ENCODE measurements at places on chromosomes 13 and 19.
A peak's percentile ranks its signal among the peaks of the same experiment; 100 is the strongest.

DNA sequence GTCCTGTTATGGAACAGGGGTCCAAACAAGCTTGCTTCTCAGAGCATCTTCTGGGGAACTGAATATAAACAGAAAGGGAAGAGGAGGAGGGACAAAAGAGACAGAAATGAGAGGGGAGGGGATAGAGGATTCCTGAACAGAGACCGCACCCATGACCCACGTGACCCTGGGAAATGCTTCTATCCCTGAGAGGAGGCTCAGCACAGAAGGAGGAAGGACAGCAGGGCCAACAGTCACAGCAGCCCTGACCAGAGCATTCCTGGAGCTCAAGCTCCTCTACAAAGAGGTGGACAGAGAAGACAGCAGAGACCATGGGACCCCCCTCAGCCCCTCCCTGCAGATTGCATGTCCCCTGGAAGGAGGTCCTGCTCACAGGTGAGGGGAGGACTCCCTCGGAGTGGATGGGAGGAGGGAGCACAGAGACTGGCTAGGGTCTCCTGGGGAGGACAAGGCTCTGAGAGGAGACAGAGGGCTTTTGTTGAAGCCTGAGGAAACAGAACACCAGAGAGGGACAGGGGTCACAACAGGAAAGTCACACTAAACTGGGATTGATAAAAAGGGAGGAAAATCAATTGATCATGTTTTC is at the start of gene CEACAM6:
CEACAM6 (plus strand) TSS at position 203 of the 586 bp plus-strand sequence; CDS start at position 312, 109 bp downstream.
- DNase-seq = no peak

DNA sequence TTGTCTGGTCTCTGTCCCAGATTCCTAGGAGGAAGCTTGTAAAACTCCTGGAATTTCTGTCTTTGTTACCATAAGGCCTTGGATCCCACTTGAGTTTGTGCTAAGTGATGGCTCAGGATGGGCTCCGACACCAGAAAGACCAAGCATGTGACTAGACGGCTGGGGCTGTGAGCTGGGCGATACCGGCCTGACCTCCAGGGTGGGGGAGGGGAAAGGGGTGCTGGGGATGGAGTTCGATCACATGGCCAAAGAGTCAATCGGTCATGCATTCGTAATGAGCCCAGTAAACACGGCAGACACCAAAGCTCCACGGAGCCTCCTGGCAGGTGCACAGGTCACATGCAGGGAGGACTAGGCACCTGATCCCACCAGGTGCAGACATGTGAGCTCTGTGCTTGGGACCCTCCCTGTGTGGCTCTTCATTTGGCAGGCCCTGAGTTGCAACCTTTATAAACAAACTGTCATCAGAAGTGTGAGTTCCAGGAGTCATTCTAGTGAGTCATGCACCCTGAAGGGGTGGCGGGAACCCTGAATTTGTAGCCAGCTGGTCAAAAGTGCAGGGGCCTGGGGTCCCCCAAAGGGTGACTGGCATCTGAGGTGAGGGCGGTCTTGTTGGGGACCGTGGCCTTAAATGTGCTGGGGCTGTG is 27.1 kb downstream of the ELAVL1 start:
- DNase-seq = no peak

GRCh38 chr19:45177817-45178261 is at the start of gene TRAPPC6A:
Gene TRAPPC6A (minus strand): TSS chr19:45178237. CDS start chr19:45178218, 19 bp downstream.
- DNase-seq = peak; percentile 27

DNA sequence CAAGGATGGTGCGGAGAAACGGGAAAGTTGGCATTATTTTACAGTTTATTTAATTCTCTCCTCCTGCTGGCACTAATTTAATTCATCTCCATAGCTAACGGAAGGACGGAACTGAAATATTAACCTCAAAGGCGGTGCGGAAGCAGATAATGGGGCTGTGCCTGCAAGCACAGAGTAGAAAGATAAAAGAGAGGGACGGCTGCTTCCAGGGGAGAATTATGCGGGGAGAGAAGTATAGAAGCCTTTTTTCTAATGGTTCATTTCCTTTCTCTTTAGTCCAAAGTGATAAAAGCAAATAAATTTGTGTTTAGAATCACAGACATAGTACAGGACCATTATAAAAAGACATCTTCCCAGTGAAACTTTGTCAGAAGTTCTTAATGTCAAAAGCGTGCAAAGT is 34.5 kb upstream of the UQCRFS1 start:
- DNase-seq = no peak

GRCh38 chr13:51804295-51805172 is 571 bp upstream of the DHRS12 start:
- no peak for DNase-seq

DNA sequence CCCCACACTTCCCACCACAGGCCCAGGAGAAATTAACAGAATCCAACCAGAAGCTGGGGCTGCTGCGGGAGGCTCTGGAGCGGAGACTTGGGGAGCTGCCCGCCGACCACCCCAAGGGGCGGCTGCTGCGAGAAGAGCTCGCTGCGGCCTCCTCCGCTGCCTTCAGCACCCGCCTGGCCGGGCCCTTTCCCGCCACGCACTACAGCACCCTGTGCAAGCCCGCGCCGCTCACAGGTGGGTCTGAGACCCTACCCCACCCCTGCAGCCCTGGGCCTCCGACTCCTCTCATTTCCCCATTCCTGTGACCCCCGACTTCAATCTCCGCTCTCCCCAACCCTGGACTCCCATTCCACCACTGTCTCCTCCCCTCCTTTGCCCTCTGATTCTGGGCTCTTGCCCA is 17.8 kb downstream of the PKN1 start:
- DNase-seq = no peak

GRCh38 chr13:95492044-95492801 is 60.3 kb upstream of the CLDN10 start:
- DNase-seq = no peak

DNA sequence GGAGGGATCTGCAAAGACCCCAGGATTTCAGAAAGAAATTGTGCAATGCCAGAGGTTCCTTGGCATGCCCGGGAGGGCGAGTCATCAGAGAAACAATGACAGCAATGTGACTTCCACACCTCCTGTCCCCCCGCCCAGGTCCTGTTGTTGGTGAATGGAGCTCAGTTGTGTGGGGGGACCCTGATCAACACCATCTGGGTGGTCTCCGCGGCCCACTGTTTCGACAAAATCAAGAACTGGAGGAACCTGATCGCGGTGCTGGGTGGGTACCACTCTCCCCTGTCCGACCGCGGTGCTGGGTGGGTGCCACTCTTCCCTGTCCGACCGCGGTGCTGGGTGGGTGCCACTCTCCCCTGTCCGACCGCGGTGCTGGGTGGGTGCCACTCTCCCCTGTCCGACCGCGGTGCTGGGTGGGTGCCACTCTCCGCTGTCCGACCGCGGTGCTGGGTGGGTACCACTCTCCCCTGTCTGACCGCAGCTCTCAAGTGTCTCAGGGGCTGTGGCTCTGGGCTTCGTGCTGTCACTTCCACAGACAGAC is 5.2 kb upstream of the F10 start:
- DNase-seq = peak; percentile 9

GRCh38 chr19:13975870-13976269 is 23.6 kb downstream of the DCAF15 start:
- no peak for DNase-seq

DNA sequence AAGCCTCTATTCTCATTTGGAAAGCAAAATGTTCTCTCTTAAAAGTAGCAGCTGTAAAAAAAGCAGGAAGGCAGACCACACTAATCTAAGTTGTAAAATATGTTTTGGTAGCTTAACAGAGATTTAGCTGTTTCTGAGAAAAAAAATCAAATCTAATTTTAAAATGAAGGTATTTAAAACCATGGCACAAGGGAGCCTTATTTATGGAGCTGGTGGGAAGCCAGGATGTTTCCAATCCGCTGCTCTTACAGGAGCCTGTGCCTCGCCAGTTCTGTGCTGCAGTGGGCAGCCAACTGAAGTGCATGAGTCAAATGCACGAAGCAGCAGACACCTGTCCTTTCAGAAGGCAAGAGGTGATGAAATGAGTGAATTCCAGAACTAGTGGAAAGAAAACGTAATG is 28.2 kb downstream of the GPC6 start:
- no peak for DNase-seq

DNA sequence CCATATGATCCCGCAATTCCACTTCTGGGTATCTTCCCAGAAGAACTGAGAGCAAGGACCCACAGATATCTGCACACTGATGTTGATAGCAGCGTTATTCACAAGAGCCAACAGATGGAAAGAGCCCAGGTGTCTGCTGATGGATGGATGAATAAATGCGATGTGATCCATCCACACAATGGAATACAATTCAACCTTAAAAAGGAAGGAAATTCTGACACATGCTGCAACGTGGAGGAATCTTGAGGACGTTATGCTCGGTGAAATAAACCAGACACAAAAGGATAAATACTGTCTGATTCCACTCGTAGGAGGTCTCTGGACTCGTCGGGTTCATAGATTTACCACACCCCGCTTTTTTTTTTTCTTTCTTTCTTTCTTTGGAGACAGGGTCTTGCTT is 21.8 kb downstream of the ARHGEF18 start:
- no peak for DNase-seq

- no peak for DNase-seq
Observed at GRCh38 chr13:48402325-48402932, 10.5 kb downstream of the LPAR6 start.

- DNase-seq = peak; percentile 82
Observed at GRCh38 chr19:44745341-44745831, 3.1 kb upstream of the BCL3 start.

- peak; percentile 48 for DNase-seq
Observed at GRCh38 chr19:48997972-48998371, 4.3 kb downstream of the RUVBL2 start.

GRCh38 chr13:71863254-71863865 is 3.6 kb downstream of the DACH1 start:
- no peak for DNase-seq

- DNase-seq = peak; percentile 61
Observed at GRCh38 chr19:3606690-3607289, at the start of gene TBXA2R. Gene TBXA2R (minus strand): TSS chr19:3606875. CDS start chr19:3600634, 6,241 bp downstream.

GRCh38 chr19:18321734-18322102 is 1.2 kb downstream of the LSM4 start:
- peak; percentile 39 for DNase-seq

GRCh38 chr13:40208517-40208916 is 457.9 kb downstream of the FOXO1 start:
- DNase-seq = no peak

- DNase-seq = no peak
Observed at GRCh38 chr13:72889495-72889894, 107.6 kb downstream of the PIBF1 start.

- DNase-seq = no peak
Observed at GRCh38 chr19:35352177-35352447, 4.4 kb downstream of the FFAR1 start.

DNA sequence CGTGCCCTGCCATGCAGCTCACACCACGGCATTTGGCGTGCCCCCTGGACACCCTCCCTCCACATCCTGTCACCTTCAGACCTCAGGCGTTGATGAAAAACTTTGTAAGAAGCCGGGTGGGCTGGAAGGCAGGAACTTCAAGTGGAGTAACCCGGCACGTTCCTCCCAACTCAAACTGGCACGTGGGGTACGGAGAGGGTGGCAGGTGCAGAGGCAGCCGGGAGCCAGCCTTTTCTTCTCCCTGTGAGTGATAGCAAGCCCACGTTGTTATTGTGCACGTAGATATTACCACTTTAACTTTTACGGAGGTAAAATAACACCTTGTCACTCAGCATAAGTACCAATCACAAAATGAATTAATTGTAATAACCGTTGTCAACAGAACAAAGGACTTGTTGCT is 198.0 kb downstream of the ZNF536 start:
- DNase-seq = no peak

- DNase-seq = no peak
Observed at GRCh38 chr13:32824061-32824460, 192.2 kb upstream of the KL start.

DNA sequence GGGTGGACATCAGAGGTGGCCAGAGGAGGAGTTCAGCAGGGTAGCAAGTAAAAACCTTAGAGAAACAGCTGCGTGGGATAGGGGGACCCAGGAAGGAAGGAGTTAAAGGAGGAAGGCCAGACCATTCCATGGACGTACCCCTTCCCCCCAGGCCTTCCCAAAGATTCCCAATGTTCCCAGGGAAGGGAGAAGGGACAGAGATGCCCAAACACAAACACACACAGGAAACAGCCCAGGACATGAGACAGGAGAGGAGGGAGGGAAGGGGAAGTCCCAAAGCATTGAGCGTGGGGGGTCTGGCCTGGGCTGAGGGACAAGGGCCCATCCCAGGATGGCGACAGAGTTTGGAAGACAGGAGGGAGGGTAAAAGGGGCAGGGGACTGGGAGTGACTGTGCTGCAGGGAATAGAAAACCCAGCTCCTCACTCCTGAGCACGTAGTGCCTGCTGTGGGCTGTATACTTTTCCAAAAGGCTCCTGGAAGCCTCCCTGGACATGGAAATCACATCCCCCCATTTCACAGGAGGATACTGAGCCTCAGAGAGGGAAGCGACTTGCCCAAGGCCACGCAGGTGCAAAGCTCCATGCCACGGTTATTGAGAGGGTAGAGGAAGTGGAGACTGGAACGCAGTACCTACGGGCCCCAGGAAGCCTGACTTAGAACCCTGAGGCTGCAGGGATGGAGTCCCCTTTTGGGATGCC is 1.1 kb downstream of the SYDE1 start:
- DNase-seq = no peak

DNA sequence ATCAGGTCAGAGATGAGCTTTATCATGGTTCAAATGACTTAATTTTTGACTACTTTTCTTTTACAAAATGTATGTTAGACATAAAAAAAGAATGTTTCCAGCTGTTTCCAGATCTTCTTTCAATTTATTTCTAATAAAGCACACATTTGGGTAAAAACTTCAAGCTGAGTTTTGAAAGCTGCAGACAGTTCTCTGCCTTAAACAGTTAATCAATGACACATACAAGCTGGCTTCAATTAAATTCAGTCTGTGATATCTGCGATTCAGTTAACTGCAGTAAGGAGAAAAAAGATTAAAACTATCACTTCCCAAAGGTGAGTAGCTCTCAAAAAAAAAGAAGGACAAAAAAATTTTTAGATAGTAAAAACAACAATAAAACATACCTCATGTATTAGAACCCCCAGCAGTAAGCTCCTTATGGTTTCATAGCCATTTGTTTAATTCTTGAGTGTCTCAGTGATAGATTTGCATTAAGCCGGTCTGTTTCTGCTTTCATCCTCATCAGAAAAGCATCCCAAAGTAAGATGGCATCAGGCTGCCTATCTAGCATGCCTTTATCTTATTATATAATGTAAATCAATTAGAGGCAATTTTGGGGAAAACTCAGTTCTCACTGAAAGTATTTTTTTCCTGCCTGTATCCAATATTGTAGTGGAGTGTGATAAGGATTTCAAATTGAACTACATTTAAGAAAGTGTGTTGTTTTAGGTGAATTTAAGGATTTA is 81.8 kb upstream of the STARD13 start:
- peak; percentile 55 for DNase-seq

- no peak for DNase-seq
Observed at GRCh38 chr13:70729369-70729768, 621.1 kb upstream of the KLHL1 start.

Data from fibroblast of upper back skin (primary cell).